Osteocyte (in vitro differentiated cells): ENCODE measurements at places on chromosomes 3 and 15. TPM values are rescaled to one million over a fixed set of nuclear protein-coding genes. Genes with fewer than 3 reads are reported as not detected.

The AMT gene
- 8.0 and 9.4 TPM in 2 replicates for total RNA-seq

The ACKR2 gene
- 0.19 and 0.24 TPM in 2 replicates for total RNA-seq

The GRAMD1C gene
- 1.2 and 1.3 TPM in 2 replicates for total RNA-seq

The TMIE gene
- not detected in 2 replicates for total RNA-seq

The FANCD2OS gene
- not detected in 2 replicates for total RNA-seq

The SUCNR1 gene
- total RNA-seq = not detected in 2 replicates

The FBLN2 gene
- total RNA-seq = 215 and 251 TPM in 2 replicates

The GOLGA6A gene
- 0.21 TPM in 1 of 2 replicates, not detected in the other for total RNA-seq

The ITIH1 gene
- total RNA-seq = not detected in 2 replicates

The ARPC4 gene
- 140 and 142 TPM in 2 replicates for total RNA-seq

The SLC28A1 gene
- not detected in 2 replicates for total RNA-seq

The CCK gene
- not detected in 2 replicates for total RNA-seq

The GRM2 gene
- total RNA-seq = 0.10 and 0.32 TPM in 2 replicates

The ZNF80 gene
- total RNA-seq = not detected in 2 replicates

The CIB2 gene
- total RNA-seq = 7.6 and 9.6 TPM in 2 replicates

The TTLL13 gene
- not detected in 2 replicates for total RNA-seq

The IL5RA gene
- not detected in 2 replicates for total RNA-seq

The ROPN1B gene
- total RNA-seq = not detected in 2 replicates

The SNAP23 gene
- total RNA-seq = 72.7 and 84.7 TPM in 2 replicates
